ENCODE measurements at places on chromosomes 12 and 14. TPM values are rescaled to one million over a fixed set of nuclear protein-coding genes. Genes with fewer than 3 reads are reported as not detected.

PLA2G1B gene
- total RNA-seq, result not detected

MYG1 gene
- 55.3 TPM for total RNA-seq

HOXC12 gene
- 1.3 TPM for total RNA-seq

MYO1H gene
- 4.4 TPM for total RNA-seq

ADSS1 gene
- total RNA-seq, result 6.1 TPM

USP44 gene
- total RNA-seq, result 10.4 TPM

CLEC7A gene
- not detected for total RNA-seq

UNG gene
- 39.4 TPM for total RNA-seq

RDH16 gene
- total RNA-seq, result 0.82 TPM

GNB3 gene
- 9.0 TPM for total RNA-seq

GRCh38 chr12:13181375-13182070 is 15.0 kb upstream of the EMP1 start:
- no peak for DNase-seq

DNA sequence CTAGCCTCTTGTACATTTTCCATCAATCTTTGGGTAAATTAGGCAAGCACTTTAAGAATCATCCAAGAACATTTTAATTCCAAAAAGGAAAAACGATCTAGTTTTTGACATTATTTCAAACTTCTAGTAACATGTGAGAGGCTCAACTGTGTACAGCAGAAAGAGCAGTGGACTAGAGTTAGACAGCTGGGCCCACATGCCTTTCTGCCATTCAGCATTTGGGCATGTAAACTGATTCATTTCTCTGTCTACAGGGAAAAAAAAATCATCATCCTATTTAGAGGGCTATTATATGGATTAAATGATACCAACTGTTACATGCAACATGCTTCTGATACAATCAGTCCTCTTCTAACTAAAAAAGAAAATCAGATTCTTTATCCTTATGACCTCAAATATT is 17.7 kb downstream of the ATP2B1 start:
- no peak for DNase-seq

GRCh38 chr12:53399896-53400295 is 19.9 kb downstream of the SP1 start:
- no peak for DNase-seq

- no peak for DNase-seq
Observed at GRCh38 chr14:63273717-63274655, 44.7 kb downstream of the GPHB5 start.

- DNase-seq, result no peak
Observed at GRCh38 chr14:106556665-106557289, 1030.4 kb downstream of the TMEM121 start.

- no peak for DNase-seq
Observed at GRCh38 chr12:25156061-25156460, 38.9 kb downstream of the DNAI7 start.

DNA sequence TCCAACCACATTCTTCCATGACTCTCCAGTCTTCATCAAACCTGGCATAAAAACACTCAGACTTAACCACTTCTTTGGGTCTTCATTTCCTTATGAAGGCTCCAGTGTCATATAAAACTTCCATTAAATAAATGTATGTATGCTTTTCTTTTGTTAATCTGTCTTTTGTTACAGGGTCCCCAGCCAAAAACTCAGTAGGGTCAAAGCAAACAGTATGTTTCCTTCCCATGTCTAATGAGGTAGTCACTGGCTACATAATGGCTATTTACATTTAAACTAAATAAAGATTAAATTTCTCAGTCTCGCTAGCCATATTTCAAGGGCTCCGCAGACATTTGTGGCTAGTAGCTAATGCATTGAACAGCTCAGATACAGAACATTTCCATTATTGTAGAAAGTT is 40.1 kb upstream of the STAB2 start:
- no peak for DNase-seq

- DNase-seq, result no peak
Observed at GRCh38 chr14:103109535-103110441, 13.5 kb upstream of the TNFAIP2 start.

DNA sequence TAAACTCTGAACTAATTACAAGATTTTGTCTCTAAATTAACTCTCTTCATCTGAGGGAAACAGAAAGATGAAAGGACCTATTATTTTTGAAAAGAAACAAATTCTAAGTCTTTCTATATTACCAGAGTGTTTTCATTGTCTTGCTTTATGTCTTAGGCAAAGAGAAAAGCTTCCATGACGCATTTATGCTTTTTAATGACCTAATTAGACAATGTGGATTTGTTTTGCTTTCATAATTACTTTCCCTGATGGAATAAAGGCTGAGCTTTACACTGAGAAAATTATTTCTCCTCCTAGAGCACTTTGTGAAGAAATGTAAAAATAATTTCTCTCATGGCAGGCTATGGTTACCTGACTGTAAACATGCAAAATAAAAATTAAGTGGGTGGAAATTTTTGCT is 138.0 kb upstream of the SLCO1C1 start:
- no peak for DNase-seq

GRCh38 chr12:53550595-53550994 is 43.3 kb upstream of the NPFF start:
- no peak for DNase-seq

DNA sequence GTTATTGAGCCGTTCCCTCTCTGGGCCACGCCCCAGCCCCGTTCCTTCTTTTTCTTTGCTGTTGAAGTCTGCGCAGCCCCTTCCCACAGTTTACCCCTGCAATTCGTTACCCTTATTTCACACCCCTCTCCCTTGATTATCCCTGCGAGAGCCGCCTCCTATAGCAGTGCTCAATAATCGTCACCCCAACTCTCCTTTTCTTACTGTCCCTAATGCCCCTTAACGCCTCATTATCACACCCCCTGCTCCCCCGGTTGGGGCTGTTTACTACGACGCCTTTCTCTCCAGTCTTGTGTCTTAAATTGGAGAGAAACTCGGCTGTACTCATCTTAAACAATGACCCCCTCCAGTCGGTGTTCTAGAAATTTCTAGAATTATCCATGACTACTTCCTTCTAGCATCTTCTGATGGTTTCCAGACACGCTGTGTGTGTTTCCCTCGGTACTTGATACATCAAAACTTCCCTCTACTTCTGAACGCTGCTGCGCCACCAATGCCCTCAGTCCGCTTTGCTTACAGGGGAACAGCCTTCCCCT is 713 bp upstream of the FBXL14 start:
- no peak for DNase-seq

- no peak for DNase-seq
Observed at GRCh38 chr12:126342866-126343265, 1277.6 kb downstream of the AACS start.

GRCh38 chr12:132542661-132543060 is 52.7 kb downstream of the FBRSL1 start:
- DNase-seq, result no peak

DNA sequence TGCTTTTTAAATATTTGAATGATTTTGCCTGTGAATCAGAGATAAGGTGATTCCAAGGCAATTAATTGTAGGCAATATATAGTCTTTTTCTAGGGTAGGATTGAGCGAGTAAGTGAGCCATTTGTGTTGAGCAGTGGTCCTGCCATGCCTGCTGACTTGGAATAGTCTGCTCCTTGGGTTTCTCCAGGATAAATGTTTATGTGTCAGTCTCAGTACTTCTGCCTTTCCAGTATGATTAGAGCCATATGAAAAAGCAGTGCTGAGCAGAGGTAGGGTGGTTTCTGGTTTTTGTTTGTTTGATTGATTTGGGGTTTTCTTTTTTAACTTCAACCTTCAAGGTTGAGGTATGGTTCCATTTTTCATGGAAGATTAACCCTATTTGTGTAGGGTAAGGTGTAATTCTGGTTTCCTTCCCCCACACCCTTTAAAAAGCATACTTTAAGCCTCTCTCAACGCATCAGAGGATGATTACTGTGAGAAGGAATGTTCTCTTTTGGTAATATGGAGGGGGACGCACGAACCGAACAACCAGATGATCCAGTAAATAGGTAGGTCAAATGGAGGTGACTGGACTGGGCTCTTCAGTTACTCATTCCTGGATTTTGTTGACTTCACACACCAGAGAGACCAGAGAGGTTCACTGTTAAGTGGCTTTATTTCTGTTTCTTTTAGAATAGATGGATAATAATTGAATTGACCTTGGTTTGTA is 22.7 kb downstream of the FRMD6 start:
- no peak for DNase-seq

GRCh38 chr12:26728205-26729050 is 104.6 kb downstream of the ITPR2 start:
- no peak for DNase-seq

Data from endothelial cell (in vitro differentiated cells).